NCI-H446 treated with DMSO at 0.1 percent for 48 hours (cell line): ENCODE measurements at places on chromosomes 16 and 17.
A peak's percentile ranks its signal among the peaks of the same experiment; 100 is the strongest.

GRCh38 chr16:57318240-57318970, 33.9 kb upstream of the PLLP start:
- no peak for DNase-seq

GRCh38 chr17:16352303-16352666, 984 bp downstream of the CENPV start:
- DNase-seq = peak; percentile 31

GRCh38 chr17:40464392-40464855, 21.2 kb downstream of the IGFBP4 start:
- no peak for DNase-seq

- no peak for DNase-seq
These were observed 15.1 kb downstream of the SOCS1 start for GRCh38 chr16:11240636-11241473.
